CD8-positive, alpha-beta memory T cell (primary cell): ENCODE measurements at places on chromosomes 2 and 18.
A peak's percentile ranks its signal among the peaks of the same experiment; 100 is the strongest.

- H3K27me3 ChIP-seq = no peaks in the 10 kb centered on the region
- H3K4me1 ChIP-seq = peaks cover 2% of the 10 kb centered on the region
- H3K27ac ChIP-seq = no peak overlapping the region
- H3K4me3 ChIP-seq = no peak overlapping the region
- DNase-seq = no peak
Observed at GRCh38 chr18:79496978-79497637, 101.4 kb downstream of the NFATC1 start.

GRCh38 chr2:240347373-240347940, 88.0 kb upstream of the GPC1 start:
- H3K36me3 ChIP-seq = no peaks in the 10 kb centered on the region
- no peak overlapping the region for H3K27ac ChIP-seq
- no peak for DNase-seq
- no peaks in the 10 kb centered on the region for H3K27me3 ChIP-seq

DNA sequence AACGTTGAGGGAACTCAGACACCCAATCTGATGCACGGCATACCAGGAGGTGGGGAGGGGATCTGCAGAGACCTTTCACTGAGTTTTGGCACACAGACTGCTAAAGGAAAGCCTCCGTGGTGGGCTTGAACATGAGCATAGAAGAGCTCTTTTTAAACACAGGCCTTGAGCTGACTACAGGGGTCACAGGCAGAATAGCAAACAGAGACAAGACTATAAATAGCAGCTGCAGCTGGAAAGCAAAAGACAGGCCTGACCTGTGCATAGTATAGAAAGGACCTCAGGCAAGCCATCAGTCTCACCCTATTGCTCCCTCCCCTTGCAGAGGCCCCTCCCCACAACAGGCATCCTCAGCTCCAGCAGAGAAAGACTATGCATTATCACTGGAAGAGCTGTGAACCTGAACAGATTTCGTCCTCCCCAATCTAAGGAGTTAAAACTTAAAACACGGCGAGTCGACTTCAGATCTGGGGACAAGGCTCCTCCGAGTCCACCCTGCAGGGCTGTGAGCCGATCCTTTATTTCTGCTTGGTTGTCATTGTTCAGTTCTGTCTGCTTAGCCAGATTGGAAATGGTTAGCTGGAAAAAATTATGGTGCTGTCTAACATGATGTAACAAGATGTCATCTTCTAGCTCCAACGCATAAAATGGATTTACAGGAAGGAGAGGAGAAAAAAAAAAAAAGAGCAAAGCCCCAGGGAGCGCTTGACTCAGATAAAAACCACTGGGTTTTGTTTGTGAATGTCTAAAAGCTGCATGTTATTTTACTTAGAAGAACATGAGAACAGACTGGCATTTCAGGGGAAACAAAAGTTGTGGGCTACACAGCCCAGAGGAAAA, 25.2 kb upstream of the LCLAT1 start:
- H3K4me3 ChIP-seq = peak overlapping the region; percentile 6
- peak overlapping the region; percentile 19 for H3K27ac ChIP-seq
- no peak for DNase-seq
- H3K27me3 ChIP-seq = no peaks in the 10 kb centered on the region

GRCh38 chr18:10319026-10319425, 135.4 kb upstream of the APCDD1 start:
- no peak overlapping the region for H3K4me3 ChIP-seq
- H3K4me1 ChIP-seq = no peaks in the 10 kb centered on the region
- H3K27ac ChIP-seq = no peak overlapping the region
- no peak for DNase-seq
- H3K36me3 ChIP-seq = no peaks in the 10 kb centered on the region
- no peaks in the 10 kb centered on the region for H3K27me3 ChIP-seq

DNA sequence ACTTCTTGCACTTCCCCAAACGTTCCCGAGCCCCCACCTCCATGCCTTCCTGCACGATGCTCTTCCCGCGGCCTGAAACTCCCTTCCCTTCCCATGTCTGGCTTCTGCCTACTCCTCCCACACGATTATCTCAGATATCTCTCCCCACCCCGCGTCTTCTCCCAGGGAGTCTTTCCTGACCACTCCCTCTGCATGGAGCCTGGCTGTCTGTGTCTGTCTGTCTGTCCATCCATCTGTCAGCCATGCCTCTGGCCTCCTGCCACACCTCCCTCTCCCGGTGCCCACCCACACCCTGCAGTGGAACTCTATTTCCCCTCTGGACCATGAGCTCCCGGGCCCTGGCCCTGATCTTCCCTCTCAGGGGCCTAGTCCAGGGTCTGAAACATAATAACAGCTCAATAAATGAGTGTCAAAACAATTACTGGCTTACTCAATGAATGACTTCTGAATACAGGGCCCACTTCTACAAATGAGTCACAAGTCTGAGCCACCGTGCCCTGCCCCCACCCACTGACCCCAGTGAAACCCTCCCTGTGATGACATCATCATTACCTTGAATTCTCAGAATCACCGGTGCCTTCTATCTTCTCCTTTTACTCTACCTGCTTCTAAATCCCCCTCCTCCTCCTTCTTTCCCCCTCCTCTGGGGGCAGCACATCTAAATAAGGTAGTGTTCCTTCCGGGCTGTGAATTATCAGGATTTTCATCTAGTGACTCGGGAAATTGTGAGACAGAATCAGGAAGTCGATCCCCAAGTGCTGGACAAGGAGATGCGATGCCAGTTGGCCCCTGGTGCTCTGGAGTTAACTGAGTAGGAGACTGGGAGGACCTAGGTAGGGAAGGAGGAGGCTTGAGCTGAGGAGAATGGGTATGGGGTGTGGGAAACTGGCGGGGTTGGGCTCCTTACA, 46.1 kb upstream of the PLB1 start:
- no peak for DNase-seq
- no peaks in the 10 kb centered on the region for H3K36me3 ChIP-seq
- H3K27me3 ChIP-seq = no peaks in the 10 kb centered on the region
- H3K4me1 ChIP-seq = peaks cover 3% of the 10 kb centered on the region

GRCh38 chr18:22542406-22542835, 124.7 kb upstream of the CTAGE1 start:
- no peak for DNase-seq
- H3K27ac ChIP-seq = no peak overlapping the region
- H3K4me1 ChIP-seq = no peaks in the 10 kb centered on the region
- no peaks in the 10 kb centered on the region for H3K27me3 ChIP-seq

- H3K27ac ChIP-seq = no peak overlapping the region
- no peaks in the 10 kb centered on the region for H3K27me3 ChIP-seq
- H3K4me3 ChIP-seq = no peak overlapping the region
- DNase-seq = no peak
- no peaks in the 10 kb centered on the region for H3K36me3 ChIP-seq
- H3K4me1 ChIP-seq = no peaks in the 10 kb centered on the region
Observed at GRCh38 chr2:38174646-38175423, 98.9 kb upstream of the CYP1B1 start.

GRCh38 chr18:11947214-11948191, 33.8 kb upstream of the IMPA2 start:
- H3K27me3 ChIP-seq = no peaks in the 10 kb centered on the region
- peak overlapping the region; percentile 51 for H3K27ac ChIP-seq
- peak; percentile 13 for DNase-seq
- peaks cover 9% of the 10 kb centered on the region for H3K4me1 ChIP-seq
- H3K36me3 ChIP-seq = no peaks in the 10 kb centered on the region

- H3K27ac ChIP-seq = no peak overlapping the region
- H3K36me3 ChIP-seq = no peaks in the 10 kb centered on the region
- H3K4me3 ChIP-seq = no peak overlapping the region
- no peak for DNase-seq
- no peaks in the 10 kb centered on the region for H3K27me3 ChIP-seq
Observed at GRCh38 chr2:238512247-238512867, 85.6 kb downstream of the ASB1 start.

DNA sequence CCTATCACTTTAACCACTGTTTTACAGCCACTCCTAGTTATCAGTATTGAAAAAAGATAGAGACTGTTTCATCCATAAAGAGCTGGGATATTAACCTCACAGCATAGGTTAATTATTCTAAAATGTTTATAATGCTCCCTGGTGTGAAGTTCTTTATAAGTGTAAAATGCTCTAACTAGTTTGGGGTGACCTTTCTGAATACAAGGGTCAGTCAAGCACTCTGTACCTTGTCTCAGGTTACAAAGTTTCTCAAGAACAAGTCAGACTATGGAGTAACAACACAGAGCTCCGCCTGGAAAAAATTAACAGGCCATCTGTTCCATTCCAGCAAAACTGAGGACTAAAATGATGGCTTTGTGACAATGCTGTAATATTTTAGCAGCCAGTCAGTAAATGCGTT, 107.4 kb downstream of the NOL4 start:
- no peaks in the 10 kb centered on the region for H3K36me3 ChIP-seq
- no peaks in the 10 kb centered on the region for H3K27me3 ChIP-seq
- no peaks in the 10 kb centered on the region for H3K4me1 ChIP-seq
- no peak for DNase-seq
- H3K4me3 ChIP-seq = no peak overlapping the region
